ENCODE measurements at places on chromosomes 11 and 22.

DNA sequence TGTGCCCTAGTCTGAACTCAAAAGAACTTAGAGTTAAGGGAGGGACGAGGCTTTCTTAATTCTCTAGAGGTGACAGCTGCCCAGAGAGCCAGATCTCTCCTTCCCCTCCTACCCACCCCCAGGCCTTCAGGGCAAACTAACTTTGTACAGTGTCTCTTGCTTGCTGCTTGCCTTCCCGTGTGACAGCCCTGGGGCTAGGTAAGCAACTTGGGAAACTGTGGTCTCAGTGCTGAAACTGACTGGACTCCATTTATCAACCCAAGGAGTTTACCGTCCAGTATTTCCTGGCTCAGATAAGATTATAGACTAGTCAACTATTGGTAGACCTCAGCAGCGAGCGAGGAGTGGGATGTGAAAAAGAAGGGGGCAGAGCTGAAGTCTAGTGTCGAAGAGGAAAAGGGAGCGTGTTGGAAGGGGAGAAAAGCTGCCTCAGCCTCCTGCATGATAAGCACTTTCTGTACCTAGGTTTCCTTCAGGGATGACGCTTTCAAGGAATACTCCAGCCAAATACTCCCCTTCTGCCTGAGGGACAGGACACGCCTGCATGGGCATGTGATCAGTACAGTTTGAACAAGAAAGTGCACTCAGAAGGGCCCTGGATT is 43.3 kb upstream of the WEE1 start:
- no peak for DNase-seq

DNA sequence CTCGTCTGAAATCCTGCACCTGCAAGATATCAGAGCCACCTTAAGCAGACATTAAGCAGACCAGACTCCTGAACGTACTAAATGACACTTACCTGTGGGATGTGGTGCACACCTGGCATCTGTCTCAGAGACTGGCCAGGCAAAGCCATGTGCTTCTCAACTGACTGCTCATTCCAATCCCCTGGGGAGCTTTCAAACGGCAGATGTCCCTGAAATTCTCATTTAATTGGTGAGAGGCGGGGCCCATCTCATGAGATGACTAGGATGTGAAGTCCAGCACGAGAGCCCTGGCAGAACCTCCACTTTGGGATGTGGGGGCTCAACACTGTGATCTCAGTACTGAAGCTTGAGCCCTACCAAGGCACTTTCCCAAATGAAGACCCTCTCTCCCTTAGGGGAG is 84.9 kb upstream of the HMGXB4 start:
- no peak for DNase-seq

DNA sequence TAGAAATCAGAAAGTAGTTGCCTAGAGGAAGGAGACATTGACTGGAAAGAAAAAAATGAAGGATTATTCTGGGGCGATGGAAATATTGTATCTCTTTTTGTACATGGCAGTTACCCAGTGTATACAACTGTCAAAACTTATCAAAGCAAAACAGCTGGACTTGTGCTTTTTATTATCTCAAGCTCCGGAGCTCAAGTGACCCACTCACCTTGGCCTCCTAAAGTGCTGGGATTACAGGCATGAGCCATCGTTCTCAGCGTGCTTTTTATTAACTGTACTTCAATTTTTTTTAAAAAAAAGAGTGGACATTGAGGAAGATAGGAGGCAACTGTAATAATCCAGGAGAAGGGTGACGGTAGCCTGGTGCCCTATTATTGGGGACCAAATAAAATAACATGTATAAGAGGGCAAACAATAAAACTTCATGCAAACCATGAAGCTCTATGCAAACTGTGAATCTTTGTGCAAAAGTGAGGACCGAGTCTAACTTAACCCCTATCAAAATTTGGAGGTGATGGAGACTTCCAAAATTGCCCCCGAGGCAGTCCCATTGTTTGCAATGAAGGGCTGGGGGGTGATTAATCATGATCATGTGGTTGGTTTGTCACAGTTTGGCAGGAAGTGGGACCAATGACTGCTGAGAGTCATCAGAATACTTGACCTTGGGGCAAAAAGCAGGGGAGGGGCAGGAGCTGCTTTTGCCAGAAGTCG is 23.5 kb downstream of the FZD4 start:
- no peak for DNase-seq

DNA sequence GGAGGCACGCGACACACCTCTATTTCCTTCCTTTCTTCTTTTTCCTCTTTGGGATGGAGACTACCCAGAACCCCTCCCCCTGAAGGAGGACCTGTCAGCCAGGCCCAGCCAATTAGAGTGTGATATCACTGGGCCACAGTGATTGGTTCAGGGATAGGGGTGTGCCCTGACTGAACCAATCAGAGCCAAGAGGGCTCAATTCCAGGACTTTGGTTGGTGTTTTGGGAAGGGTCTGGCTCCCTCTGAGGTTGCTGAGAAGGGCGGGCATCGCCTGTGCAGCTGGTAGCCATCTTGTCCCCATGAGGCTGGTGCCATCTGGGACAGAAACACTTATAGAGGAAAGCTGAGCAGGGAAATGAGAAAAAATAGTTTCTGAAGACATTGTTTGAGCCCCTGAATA is 71.4 kb downstream of the CHST1 start:
- DNase-seq: no peak

- DNase-seq: no peak
These were observed 1.1 kb downstream of the CSTF3 start for GRCh38 chr11:33160136-33160535.

GRCh38 chr11:31801298-31801702 is 9.8 kb downstream of the PAX6 start:
- no peak for DNase-seq

Measured in activated CD4-positive, alpha-beta T cell treated with anti-CD3 and anti-CD28 coated beads, Interleukin-2, amount 50 U/mL, for 1 hour (primary cell).